NCI-H1436 (cell line): ENCODE measurements at places on chromosomes 3 and 15.

GRCh38 chr3:113736548-113737089 lies 9.4 kb downstream of the NAA50 start:
- DNase-seq, result peak; percentile 57

DNA sequence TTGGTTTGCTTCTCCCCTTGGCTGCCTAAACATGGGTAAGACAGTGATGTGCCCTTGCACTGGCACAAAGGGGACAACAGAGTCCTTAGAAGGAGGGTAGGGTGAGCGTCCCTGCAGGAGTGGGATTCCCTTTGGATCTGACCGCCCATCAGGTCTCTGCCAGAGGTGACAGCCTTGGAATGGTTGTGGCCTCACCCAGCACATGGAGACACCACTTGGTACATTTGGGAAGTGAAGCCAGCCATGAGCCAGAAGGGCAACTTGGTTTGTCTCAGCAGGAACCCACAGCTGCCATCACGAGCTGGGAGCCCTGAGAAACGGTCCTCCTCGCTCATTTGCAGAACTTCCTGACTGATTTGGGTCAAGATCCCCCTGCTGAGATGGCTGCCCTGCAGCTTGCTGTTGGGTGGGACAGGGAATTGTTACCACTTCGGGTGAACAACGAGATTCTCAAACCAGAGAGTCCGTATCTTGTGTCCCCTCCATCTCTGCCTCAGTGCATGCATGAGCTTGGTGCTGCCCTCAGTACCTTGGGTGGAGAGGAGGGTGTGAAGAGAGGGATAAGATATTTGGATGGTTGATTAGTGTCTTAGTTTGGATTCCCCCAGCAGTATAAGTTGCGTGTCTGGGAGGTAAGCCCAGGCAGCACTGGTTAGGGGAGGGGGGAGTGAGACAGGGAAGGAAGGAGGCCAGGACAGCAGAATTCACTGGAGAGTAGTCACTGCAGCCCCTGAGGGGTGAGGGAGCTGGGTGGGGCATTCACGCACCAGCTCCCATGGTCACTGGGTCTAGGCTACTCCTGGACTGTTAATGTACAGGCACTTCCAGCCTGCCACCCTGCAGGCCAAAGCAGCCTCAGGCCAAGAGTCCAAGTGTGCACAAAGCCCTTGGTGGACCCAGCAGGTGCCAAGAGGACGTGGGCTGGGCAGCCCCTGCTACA lies 168.8 kb upstream of the TOPAZ1 start:
- no peak for DNase-seq

DNA sequence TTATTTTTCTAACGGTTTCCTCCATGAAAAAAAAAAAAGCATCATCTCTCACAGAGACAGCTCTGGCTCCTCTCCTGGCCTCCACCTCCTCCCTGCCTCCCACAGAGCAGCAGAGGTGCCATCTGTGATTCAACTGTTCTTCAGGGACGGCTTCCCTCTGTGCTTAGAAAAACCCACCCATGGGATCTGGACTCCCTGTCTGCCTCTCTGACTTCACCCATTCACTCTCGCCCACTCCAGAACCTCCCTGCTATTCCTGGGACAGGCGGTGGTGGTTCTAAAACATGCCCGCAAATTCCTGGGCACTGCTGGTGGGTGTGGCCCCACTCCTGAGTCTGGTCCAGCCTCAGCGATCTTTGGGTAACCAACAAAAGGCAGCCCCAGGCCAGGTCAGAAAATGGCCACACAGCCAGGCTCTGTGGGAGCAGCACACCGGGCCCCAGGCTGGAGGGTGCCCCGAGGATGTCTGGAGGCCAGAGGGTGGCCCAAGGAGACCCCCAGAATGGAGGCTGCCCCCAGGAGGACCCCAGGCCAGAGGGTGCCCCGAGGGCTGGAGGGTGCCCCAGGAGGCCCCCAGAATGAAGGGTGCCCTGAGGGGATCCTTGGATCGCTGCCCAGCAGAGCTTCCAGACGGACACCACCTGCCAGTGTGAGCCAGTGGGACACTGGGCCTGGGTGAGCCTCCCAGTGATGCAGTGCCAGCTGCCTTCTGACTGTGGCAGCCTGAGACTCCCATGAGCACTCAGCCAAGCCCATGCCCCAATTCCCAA lies 2.6 kb upstream of the CHST13 start:
- no peak for DNase-seq

DNA sequence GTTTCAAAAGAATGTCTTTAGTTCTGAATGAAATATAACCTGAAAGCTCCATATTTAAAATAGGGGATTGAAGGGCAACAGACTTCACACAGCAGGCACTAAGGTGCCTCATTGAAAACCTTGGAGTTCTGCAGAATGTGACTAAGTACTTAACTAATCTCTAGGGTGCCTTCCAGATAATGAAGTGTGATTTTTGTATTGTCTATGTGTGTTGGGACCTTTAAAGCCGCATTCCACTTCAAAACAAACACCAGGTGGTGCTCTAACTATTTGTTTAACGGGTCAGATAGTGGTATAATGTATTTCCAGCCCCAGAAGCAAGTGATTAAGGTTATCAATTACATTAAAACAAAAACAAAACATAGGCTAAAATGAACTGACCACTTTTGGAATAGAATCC lies 28.0 kb downstream of the TFG start:
- peak; percentile 20 for DNase-seq

- no peak for DNase-seq
Observed at GRCh38 chr3:184651904-184652303, 60.0 kb downstream of the MAGEF1 start.

- DNase-seq, result no peak
Observed at GRCh38 chr3:70829092-70829491, 516.7 kb upstream of the MDFIC2 start.
